HCT116 (cell line): ENCODE measurements at places on chromosomes 3 and 15. TPM values are rescaled to one million over a fixed set of nuclear protein-coding genes. Genes with fewer than 3 reads are reported as not detected.

GRCh38 chr15:65773386-65774111 is 18.5 kb downstream of the DENND4A start:
- no peak for DNase-seq

- no peak for DNase-seq
Observed at GRCh38 chr15:57667171-57667849, 39.2 kb upstream of the POLR2M start.

GRCh38 chr3:114089675-114090074 is 33.1 kb downstream of the QTRT2 start:
- no peak for DNase-seq

DNA sequence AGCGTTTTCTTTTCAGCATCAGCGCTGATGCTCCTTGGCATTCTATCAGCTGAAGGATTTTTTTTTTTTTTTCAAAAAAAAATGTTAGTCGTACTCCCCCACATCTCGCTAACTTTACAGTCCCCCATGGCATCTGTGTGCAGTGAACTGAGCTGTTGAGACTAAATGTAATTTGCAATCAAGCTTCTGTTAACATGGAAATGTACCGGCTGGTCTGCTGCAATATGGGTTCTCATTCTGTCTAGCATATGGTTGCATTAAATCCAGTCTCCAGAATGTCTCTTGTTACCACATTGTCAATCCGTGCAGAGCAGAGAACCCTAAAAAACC is 32.2 kb upstream of the TPRG1 start:
- no peak for DNase-seq

GRCh38 chr15:84112025-84112424 is 123.5 kb upstream of the GOLGA6L4 start:
- no peak for DNase-seq

DNA sequence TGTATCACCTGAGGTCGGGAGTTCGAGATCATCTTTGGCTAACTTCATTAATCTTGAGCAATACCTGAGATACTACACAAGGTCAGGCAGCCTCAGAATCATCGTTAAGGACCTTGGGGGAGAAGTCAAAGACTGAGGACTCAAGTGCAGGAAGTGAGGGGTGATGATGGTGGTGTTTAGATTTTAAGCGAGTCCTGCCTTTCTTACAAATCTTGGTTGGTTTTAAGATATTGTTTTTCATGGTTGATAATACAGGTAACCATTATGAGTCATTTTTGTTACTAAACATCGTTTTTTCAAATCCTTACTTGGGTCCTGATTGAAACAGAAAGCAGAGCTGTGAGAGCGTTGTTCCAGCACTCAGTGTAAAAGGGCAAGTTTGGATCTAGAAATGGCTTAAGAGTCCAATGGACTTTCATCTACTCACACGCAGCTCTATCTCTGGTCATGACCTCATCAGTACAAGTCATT is 4.1 kb downstream of the RASGRP1 start:
- no peak for DNase-seq

DNA sequence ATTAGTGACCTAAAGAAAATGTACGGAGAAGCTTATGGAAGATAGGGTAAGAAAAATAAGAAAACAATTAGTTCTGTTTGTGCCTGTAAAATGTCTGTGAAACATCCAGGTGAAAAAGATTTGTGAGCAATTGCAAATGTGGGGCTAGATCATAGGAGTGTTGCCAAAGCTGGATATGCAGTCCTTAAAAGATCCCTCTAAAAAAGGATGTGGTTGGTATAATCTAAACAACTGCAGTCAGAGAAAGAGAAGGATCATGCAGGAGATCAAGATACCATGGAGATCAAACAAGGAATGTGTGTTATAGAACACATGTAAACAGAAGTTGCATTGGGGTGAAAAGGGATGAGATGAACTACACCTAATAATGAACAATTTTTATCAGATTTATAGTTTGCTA is 116.8 kb downstream of the ALCAM start:
- no peak for DNase-seq

DNA sequence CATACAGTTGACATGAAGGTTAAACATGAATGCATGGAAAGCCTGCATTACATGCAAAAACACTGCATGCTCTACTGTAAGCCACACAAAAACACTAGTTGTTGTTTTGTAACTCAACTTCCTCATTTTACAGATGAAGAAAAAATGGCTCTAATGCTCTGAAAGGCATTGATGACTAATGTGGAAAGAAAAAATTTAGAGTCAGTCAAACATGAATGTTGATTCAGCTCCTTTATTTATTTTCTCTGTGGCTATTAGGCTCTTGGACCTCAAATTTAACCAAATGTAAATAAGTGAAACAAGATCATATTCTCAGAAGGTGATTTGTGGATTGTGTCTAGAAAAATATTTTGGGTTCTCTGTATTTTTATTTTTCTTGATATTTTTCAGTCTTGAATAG is 336.7 kb upstream of the ZNF717 start:
- DNase-seq = no peak

MUSTN1 gene
- total RNA-seq = 0.44 TPM

PPM1L gene
- 13.2 TPM for total RNA-seq

FBN1 gene
- 1.7 TPM for total RNA-seq
